Activated naive CD4-positive, alpha-beta T cell treated with anti-CD3 and anti-CD28 coated beads, Interleukin-2, amount 10 ng/mL, durations not matched to agents 7 days and 5 days (primary cell): ENCODE measurements at places on chromosomes 7 and 10.

DNA sequence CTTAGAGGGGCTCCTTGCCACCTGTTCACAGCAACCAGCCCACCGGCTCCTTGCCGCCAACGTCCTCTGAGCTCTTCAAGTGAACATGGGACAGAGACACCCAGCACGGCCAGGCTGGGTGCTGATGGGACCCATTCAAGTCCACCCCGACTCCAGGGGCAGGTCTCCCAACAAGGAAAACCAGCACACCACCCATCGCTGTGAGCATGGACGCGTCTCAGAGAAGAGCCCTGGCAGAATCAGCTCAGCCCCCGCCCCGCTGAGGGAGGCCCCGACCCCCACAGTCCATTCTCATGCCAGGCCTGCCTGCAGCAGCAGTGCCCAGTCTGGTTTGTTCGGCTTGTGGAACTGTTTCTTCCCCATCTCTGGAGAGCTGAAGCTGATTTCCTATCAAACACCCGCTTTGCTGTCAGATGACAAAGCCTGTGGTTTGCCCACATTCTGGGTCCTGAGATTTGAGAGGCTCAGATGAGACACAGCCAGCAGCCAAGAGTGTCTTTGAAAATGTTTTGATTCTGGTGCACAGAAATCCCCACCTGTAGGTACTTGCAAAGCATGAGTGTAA lies 216.6 kb downstream of the ZMYND11 start:
- peak; percentile 45 for DNase-seq

- DNase-seq, result no peak
Observed at GRCh38 chr7:141122736-141123135, 48.9 kb downstream of the TMEM178B start.

DNA sequence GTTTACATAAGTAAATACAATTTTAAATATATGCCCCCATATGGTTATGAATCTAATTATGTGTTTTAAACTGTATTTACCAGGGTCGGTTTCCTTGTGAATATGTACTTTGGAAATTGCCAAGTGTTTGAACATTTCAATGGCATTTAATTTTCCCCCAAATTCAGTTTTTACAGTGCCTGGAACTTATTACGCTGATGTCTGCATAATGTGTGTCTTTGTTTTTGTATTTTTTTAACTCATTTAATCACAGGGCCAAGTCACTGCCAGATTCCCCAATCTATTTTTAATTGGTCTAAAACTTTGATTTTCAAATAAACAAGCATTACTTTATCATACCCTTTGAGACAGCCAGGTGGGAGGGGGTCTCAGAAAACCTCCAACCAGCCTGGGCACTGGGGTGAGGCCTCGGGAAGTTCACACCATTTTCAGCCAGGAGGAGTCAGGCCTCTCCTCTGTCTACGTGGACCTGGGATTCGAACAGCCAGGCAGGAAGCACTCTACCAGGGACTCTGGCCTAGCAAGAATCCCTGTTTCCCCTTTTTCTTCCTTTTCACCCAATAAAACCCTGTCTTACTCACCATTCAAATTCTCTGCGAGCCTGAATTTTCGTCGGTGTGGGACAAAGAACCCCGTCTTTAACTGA lies 151.5 kb upstream of the COL1A2 start:
- no peak for DNase-seq

- DNase-seq, result no peak
Observed at GRCh38 chr10:120938822-120939221, 87.7 kb downstream of the WDR11 start.

GRCh38 chr10:127012071-127012768 lies 107.0 kb downstream of the DOCK1 start:
- DNase-seq, result no peak

DNA sequence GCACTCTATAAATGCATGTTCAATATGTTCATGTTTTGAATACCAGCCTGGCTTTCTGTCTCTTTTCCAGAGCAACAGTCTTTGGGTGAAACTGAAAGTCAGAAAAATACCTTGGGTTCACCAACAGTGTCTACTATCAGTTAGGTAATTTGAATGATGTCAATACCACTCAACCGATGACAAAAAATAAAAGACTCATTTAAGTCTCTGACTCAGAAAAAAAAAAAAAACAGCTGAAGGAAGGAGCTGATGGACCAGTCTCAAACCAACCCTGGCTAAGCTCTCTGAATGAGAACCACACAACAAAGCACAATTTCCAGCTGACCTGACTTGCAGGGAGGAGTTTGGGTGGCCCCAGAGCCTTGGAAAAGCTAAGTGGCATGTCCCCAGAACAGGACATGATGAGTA lies 42.5 kb downstream of the ABLIM1 start:
- no peak for DNase-seq
